ENCODE measurements at places on chromosomes 13 and 19.

DNA sequence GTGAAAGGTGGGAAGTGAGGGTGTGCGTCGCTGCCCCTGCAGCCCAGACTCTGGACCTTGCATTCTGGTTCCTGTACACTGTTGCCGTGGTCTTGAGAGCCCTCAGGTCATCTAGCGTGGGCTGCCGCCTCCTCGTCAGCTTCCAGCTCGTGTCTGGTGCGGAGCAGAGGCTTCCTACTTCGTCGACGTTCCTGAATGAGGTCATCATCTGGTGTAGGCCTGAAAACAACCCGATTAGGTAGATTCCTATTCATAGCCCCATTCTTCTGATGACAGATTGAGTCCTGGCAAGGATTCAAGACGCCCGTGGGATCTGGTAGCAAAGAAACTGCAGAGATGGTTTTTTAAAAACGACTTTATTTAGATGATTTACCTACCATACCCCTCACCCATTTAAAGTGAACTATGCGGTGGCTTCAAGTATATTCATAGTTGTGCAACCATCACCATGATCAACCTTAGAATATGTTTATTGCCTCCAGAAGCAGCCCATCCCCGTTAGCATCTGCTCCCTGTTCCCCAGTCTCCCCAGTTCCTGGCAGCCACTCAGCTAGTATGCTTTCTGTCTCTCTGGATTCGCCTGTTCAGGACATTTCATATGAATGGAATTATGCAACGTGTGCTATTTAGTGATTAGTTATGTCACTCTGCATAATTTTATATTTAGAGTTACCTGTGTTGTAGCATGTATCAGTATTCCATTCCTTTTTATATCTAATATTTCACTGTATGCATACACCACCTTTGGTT, 13.8 kb downstream of the NAXD start:
- DNase-seq, result no peak

GRCh38 chr13:19268331-19268730, 86.7 kb upstream of the TUBA3C start:
- DNase-seq, result no peak

DNA sequence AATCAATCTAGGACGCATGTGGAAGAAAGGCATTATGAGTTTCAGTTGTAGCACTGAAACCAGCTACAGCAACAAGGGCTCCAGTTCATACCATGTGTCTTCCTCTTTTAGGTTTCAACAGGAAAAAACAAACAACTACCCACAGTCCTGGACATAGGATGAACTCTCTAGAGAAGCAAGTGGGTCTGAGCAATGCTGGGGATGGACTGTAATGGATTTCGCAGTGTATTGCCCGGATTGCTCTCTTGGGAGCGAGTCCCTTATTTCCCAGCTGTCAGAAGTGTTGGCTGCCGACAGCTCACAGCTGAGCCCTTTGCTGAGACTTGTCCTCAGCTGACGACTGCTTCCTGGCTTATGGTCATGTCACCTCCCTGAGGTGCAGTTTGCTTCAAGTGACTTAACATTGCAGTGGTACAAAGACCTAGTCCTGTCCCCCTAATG, 12.1 kb upstream of the MYCBP2 start:
- DNase-seq, result no peak

DNA sequence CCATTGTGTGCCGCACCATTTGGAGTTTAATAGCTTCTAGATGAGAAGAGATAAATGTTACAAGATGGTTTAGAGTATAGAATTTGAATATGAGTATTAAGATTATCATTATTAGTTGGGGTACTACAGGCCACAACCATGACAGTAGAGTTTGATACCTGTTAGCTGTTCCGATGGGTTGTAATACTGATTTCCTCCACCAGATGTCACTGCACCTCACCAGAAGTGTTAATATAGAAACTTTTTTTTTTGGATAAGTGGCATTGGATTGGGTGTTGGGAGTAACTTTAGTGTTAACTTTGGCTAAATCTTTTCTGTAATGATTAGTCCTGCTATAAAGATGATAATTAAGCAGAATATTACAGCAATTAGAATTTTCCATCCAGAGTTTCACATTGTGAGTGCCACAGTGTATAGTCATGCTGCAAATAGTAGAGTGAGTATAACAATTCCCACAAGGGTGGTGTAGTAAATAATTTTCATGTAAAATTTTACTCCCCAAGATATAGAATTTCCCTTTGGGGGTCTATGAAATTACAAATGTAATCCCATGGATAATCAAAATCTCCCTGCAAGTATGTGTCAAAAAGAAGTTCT, 56.3 kb downstream of the PSG3 start:
- peak; percentile 28 for DNase-seq

- no peak for DNase-seq
These were observed 148.7 kb downstream of the NALCN start for GRCh38 chr13:101267656-101268055.

- no peak for DNase-seq
These were observed 37.4 kb upstream of the ZNF527 start for GRCh38 chr19:37333457-37333856.

- no peak for DNase-seq
These were observed 6.2 kb downstream of the MRPL4 start for GRCh38 chr19:10258080-10258710.

DNA sequence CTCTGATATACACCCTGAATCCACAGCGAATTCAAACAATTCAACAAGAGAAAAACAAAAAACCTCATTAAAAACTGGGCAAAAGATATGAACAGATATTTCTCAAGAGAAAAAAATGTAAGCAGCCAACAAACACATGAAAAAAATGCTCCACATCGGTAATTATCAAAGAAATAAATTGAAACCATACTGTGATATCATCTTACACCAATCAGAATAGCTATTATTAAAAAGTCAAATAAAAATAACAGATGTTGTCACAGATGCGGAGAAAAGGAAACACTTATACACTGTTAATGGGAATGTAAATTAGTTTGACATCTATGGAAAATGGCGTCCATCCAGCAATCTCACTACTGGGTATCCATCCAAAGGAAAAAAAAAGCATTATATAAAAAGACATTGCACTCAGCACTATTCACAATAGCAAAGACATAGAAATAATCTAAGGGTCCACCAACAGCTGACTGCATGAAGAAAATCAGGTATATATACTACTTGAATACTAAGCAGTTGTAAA, 1495.0 kb upstream of the PCDH20 start:
- no peak for DNase-seq

DNA sequence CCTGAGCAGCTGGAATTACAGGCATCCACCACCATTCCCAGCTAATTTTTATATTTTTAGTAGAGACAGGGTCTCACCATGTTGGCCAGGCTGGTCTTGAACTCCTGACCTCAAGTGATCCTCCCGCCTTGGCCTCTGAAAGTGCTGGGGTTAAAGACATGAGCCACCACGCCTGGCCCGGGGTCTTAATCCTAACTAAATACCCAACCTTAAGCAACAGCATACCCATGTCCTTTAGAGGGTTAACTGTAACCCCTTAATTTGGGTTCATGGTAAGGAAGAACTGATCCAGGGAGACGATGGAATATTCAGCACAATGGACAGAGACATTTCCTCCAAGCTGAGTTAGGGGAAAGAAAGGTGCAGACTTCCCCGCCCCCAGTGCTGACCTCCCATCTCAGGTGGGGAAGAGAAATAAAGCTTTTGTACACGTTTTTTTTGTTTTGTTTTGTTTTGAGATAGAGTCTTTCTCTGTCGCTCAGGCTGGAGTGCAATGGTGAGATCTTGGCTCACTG, 8.7 kb upstream of the GALP start:
- DNase-seq, result no peak

DNA sequence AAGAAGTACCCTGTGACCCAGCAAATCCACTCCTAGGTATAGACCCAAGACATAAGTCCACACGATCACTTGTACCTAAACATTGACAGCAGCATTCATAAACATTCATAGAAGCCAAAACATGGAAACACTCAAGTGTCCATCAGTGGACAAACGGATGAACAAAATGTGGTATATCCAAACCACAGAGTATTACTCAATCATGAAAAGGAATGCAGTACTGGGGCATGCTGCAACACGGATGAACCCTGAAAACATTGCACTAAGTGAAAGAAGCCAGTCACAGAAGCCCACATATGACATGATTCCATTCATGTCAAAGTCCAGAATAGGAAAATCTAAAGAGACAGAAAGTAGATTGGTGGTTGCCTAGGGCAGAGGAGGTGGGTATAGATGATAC, 22.8 kb upstream of the CCNE1 start:
- DNase-seq, result no peak

- DNase-seq, result no peak
These were observed 503.0 kb downstream of the EFNB2 start for GRCh38 chr13:106032441-106032840.

GRCh38 chr13:59408738-59409137, 755.0 kb downstream of the DIAPH3 start:
- no peak for DNase-seq

DNA sequence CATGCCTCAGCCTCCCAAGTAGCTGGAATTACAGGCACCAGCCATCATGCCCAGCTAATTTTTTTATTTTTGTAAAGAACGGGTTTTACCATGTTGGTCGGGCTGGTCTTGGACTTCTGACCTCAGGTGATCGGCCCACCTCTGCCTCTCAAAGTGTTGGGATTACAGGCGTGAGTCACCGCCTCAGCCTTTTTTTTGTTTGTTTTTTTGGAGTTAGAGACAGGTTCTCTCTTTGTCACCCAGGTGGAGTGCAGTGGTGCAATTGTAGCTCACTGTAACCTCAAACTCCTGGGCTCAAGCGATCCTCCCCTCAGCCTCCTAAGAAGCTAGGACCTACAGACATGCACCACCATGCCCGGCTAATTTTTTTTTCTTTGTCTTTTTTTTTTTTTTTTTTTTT, 15.6 kb upstream of the NOTCH3 start:
- DNase-seq, result no peak

GRCh38 chr13:113632706-113633484, 25.1 kb downstream of the ATP4B start:
- DNase-seq, result no peak

DNA sequence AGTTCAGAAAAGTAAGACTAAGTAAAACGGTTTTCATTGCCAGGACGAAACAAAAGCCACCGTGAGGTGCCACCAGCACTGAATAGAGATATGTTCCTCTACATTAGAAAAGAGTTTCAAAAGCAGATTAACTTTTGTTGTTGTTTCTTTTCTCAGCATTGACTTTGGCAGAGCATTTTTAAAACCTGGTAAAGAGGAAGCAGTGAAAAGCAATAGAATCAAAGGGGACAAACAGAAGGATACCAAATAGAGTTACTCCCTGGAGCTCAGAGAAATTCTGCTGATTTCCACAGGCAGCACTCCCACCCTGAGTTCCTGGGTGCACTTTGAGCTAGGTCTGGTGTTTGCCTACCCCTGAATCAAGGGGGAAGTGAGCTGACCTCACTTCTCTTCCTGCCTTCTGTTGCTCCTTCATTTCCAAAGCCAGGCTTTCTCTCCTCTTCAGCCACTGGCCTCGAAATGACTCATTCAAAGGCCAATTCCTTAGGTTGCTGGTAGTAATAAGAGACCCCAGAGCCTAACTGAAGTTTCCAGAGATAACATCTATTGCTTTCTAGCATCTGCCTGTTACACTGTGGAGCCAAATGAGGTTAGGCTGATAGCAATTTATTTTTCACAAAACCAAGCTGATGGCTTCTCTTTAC, 11.3 kb upstream of the ERICH6B start:
- no peak for DNase-seq

- DNase-seq, result no peak
These were observed 82.4 kb upstream of the STARD13 start for GRCh38 chr13:33367926-33368325.

DNA sequence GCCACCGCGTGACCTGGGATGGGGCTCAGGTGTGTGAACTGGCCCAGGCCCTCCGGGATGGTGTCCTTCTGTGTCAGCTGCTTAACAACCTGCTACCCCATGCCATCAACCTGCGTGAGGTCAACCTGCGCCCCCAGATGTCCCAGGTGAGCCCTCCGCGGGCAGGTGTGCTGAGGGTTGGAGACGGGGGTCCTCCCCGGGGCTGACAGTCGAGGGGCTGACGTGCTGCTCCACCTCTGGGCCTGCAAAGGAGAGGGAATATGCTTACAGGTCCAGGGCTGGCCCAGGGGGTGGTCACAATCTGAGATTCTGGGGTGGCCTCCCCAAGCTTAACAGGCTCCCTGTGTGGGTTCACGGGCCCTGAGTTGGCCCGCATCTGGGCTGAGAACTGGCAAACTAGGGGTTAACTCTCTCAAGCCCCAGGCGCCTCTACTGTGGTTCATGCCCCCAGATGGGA, 386 bp downstream of the VAV1 start:
- DNase-seq, result no peak

GRCh38 chr13:37995092-37995491, 125.5 kb upstream of the TRPC4 start:
- DNase-seq, result no peak

GRCh38 chr13:30984620-30985019, 52.2 kb downstream of the TEX26 start:
- no peak for DNase-seq

DNA sequence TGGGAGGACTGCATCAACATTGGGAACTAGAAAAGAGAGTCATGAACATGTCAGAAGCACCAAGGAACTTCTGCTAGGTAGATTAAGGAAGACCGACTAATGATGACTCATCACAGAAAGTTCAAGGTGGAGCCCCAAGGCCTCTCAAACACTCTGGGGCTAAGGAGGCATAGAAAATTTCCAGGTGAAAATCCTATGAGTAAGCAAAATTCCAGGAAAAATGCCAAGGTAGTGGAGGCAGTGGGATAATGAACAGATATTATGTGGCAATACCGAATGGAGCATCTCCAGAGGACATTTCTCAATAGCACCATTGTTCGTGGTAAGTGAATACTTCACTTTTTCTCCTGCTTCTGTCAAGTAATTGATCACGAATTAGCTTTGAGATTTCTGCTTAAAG, 336.5 kb downstream of the MZT1 start:
- DNase-seq, result no peak

DNA sequence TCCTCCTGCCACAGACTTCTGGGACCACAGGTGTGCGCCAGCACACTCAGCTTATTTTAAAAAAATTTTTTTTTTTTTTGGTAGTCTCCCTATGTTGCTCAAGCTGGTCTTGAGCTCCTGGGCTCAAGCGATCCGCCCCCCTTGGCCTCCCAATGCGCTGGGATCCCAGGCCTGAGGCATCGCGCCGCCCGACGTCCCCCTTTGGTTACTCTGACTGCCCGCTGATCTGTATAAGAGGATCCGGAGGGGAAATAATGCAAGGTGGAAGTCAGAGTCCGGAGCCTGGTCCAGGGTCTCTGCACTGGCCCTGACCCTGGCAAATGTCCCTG, 486 bp upstream of the ZNF805 start:
- no peak for DNase-seq

GRCh38 chr13:85737952-85738351, 61.3 kb downstream of the SLITRK6 start:
- no peak for DNase-seq
